T-helper 17 cell (primary cell): ENCODE measurements at places on chromosomes 16 and 17.

DNA sequence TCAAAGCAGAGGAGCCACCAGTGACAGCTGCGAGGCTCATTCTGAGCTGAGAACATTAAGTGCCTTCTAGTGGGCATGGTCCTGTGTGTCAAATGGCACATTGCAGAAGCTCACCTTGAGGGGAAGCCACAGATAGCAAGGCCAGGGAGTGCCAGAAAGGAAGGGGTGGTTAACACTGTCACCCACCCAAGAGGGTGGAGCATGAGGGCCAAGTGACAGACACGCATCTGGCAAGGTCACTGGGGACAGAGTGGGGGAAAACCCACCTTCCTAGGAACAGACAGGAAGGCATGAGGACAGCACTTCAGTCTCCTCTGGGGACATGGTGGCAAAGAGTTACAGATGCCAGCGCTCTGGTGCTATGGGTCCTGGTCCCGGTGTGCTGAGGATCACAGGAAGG lies 22.1 kb downstream of the NUBP1 start:
- no peak for DNase-seq

DNA sequence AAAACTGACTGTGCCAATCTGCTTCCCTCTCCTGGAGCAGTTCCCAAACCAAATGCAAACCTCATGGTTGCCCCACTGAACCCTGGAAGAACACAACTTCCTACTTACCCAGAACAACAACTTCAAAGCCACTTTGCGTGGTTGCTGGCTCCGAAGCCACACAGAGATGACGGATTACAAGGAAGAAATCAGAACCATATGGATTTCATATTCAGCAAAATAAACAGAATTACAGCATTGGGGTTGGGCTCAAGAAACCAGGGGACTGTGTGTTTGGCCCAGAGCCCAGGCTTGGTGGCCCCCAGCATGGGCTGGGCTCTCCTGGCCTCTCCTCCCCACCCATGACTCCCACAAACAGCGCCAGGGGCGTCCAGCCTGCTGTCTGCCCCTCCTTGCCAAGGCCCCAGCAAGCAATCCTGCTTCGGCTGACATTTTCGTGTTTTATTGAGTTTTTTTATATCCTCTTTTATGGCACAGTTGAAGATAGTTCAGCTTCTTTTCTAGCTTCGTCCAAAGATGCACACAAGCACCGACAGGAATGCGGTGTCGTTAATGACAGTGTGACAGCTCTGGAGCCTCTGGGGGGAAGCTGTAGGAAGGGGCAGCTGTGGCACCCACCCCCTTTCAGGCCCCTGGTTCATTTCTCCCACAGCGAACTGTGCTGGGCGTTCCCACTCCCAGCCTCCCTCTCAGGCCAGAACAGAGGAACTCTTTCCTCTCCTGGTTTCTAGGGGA lies 137.1 kb downstream of the GAS7 start:
- no peak for DNase-seq

- no peak for DNase-seq
Observed at GRCh38 chr16:73124097-73124652, 76.2 kb upstream of the ZFHX3 start.

DNA sequence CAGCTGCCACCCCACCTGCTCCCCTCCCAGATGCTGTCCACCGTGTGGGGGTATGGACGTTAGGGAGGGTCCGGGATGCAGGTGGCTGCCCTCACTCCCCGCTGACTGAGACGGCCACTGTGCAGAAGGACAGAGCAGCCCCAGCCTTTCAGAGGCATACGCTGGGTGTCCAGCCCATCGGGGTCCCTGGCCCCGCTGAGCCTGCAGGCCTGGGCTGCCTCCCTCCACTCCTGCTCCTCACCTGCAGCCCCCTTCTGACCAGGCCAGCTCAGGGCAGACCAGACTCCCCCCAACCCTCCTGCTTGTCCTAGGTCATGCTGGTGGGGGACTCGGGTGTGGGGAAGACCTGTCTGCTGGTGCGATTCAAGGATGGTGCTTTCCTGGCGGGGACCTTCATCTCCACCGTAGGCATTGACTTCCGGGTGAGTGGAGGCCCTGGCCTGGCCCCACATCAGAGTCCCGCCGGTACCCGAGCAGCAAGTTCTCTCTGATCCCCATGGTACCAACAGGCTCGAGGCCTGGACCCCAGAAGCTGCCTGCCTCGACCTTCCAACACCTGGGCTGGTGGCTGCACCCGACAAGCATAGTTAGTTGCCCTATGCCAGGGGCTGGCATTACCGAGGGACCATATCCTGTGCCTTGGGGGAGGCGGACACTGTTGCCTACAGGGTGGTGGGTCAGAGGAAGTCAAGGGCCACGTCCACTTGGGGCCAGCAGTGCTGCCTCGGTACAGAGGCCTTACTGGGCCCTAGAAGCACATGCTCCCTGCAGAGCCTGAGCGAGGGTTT lies 1.4 kb downstream of the RAB26 start:
- DNase-seq: no peak

DNA sequence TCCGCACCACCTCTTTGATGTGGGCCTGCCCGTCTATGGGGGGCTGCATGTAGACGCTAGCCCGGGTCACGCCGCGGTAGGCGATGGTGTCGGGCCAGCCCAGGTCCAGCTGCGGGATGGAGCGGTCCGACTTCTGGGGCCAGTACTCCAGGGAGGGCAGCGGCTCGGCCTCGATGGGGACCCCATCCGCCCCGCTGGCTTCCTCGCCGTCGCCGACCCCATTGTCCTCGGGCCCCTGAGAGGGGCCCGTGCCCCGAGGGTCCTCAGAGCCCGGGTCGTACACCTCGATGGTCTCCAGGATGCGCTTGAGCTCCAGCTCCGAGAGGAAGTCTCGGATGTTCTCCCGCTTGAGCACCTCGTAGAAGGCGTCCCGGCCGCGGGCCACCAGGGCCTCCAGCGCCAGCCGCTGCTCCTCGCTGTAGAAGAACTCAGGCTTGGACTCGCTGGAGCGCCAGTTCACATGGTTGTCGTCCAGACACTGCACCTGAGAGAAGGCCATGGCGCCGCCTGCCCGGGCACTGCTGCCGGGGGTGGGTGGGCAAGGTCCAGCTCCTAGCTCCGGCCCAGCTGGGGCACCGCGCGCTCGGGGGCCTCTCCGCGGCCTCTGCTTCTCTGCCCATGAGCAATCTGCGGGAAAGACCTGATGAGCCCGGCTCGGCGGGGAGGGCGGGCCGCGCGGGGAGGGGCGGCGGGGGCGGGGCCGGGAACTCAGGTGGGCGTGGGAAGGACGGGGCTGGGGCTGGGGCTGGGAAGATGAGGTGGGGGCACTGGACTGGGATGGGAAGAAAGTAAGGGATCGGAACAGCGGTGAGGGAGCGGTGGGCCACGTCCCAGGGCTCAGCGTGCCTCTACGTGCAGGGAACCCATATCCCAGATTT lies 782 bp downstream of the FAM83G start:
- DNase-seq: no peak

DNA sequence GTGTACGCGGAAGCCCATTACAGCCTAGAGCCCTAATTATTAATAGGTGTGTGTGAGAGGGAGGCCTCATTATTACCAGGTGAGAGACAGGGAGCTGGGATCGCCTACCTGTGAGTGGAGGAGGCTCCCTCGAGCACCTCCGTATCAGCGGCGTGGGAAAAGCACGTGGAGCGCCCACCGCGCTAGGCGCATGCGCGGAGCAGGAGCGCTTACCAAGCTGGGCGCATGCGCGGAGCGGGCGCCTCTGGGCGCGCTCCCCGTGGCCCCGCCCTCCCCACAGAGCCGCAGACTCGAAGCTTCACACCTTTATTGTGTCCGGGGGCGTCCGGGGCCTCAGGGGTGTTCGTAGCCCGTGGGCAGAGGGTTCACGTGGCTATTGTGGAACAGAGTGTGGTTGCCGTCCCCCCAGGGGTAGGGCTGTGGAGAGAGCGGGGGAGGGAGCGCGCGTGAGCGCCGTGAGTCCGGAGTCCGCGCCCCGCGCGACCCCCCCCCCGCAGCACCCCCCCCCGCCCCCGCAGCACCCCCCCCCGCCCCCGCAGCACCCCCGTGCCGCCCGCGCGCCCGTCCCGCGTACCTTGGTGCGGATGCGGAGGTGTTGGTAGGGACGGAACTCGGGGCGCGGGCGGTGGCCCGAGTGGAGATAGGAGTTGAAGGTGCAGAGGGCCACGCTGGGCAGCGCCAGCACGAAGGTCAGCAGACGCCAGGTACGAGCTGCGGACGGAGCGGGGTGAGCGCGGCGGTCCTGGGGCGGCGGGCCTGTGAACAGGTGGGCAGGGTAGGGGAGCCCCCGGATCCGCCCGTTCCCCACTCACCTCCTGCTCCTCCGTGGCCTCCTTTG lies 500 bp downstream of the COX6A2 start:
- DNase-seq: peak; percentile 51

DNA sequence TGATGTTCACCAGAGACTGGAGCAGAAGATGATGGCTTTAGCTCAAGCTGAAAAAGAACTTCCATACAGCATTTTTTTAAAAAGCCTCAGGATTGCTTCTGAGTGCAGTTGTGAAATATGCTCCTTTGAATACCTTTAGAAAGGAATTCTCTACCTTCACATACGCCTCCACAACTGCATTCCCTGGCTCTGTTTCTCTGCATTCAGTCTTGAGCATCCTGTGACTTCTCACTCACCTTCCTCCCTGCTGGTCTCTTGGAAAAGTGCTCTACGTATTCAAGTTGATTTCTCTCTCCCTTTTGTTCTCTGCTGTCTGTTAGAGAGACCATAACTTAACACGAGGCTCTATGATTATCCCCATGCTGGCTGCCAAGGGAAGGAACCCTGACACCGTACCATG lies 34.5 kb downstream of the HS3ST2 start:
- DNase-seq: no peak

- no peak for DNase-seq
Observed at GRCh38 chr17:16442141-16442540, 26.8 kb downstream of the TRPV2 start.
